BJ (cell line): ENCODE measurements at places on chromosomes 7 and 10. TPM values are rescaled to one million over a fixed set of nuclear protein-coding genes. Genes with fewer than 3 reads are reported as not detected.
A peak's percentile ranks its signal among the peaks of the same experiment; 100 is the strongest.

The CLEC2L gene
- polyA plus RNA-seq = not detected in 2 replicates

The KAZALD1 gene
- polyA plus RNA-seq = 21.4 and 32.4 TPM in 2 replicates

The VSTM4 gene
- polyA plus RNA-seq = 2.8 and 4.4 TPM in 2 replicates

The OPN4 gene
- not detected in 2 replicates for polyA plus RNA-seq

GRCh38 chr10:93436591-93437085 lies 45.5 kb downstream of the MYOF start:
- peak; percentile 96 for DNase-seq

DNA sequence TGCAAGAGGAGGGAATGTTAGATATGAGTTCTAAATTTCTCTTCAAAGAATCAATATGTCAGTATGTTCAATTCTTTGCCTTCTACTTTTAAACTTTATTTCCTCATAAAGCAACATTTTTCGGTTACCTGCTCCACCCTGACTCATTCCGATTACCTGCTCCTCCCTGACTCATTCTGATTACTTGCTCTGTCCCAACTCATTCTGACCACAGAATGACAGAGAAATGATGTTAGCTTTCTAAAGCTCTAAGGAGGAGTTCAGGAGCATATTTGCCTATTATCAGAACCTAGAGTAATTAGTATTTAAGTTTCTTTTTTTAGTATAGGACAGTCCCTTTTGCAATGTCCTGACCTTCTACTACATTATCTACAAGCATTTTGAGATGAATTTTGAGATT lies 24.5 kb upstream of the PPP1R9A start:
- DNase-seq = no peak

- DNase-seq = no peak
These were observed 275.5 kb upstream of the DGKB start for GRCh38 chr7:15178065-15178464.

DNA sequence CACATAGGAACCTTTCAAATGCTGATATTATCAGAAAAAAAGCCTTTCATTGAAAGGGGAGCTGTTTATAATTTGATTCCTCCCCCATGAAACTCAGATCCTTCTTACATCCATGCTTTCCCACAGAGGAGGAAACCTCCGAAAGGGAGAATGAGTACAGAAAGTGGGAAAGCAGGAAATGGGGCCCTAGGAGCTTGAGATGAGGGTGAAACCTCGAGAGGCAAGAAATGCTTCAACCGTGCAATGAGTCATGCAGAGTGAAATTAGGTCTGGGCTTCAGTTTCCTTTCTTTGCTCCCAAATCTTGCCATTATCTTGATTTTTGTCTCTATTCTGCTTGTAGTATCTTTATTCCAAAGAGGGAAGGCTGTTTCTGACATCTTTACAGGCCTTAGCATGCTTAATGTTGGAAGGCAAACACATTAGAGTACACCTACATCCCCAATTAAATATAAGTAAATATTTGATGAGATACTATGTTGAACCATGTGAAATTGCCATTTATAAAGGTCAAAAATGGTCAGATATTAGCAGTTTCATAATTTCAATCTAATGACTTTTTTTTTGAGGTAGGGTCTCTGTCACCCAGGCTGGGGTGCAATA lies 79.1 kb downstream of the NAMPT start:
- DNase-seq = no peak
